Peyer's patch (tissue), 4 donors: ENCODE measurements at places on chromosomes 1 and 21. TPM values are rescaled to one million over a fixed set of nuclear protein-coding genes. Genes with fewer than 3 reads are reported as not detected.
A peak's percentile ranks its signal among the peaks of the same experiment; 100 is the strongest.

- no peak for DNase-seq
Measured at GRCh38 chr1:3924186-3924824, 24.2 kb upstream of the C1orf174 start.

GRCh38 chr1:168513656-168514404 is 30.0 kb downstream of the XCL2 start:
- no peak for DNase-seq

- DNase-seq, result no peak
Measured at GRCh38 chr1:113439277-113439670, 49.0 kb downstream of the MAGI3 start.

- no peak for DNase-seq
Measured at GRCh38 chr1:200528858-200529606, 91.5 kb downstream of the KIF14 start.

- DNase-seq, result no peak
Measured at GRCh38 chr1:69305621-69306020, 262.1 kb upstream of the LRRC7 start.

DNA sequence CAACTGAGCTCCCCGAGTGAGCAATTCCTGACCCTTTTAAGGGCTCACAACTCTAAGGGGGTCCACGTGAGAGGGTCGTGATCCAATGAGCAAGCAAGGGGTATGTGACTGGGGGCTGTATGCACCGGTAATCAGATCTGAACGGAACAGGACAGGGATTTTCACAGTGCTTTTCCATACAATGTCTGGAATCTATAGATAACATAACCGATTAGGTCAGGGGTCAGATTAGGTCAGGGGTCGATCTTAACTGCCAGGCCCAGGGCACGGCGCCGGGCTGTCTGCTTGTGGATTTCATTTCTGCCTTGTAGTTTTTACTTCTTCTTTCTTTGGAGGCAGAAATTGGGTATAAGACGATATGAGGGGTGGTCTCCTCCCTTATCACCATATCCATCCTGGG is 30.7 kb upstream of the OPRD1 start:
- no peak for DNase-seq

- DNase-seq, result no peak
Measured at GRCh38 chr21:32712641-32713040, 15.2 kb downstream of the SYNJ1 start.

GRCh38 chr1:43821471-43821870 is 112.1 kb upstream of the ARTN start:
- DNase-seq, result no peak

- DNase-seq, result no peak
Measured at GRCh38 chr21:42851812-42852665, 27.3 kb downstream of the WDR4 start.

- peak; percentile 35 for DNase-seq
Measured at GRCh38 chr1:112508278-112509004, at the start of gene WNT2B. WNT2B (plus strand) TSS chr1:112508965; CDS start chr1:112509263, 298 bp downstream.

DNA sequence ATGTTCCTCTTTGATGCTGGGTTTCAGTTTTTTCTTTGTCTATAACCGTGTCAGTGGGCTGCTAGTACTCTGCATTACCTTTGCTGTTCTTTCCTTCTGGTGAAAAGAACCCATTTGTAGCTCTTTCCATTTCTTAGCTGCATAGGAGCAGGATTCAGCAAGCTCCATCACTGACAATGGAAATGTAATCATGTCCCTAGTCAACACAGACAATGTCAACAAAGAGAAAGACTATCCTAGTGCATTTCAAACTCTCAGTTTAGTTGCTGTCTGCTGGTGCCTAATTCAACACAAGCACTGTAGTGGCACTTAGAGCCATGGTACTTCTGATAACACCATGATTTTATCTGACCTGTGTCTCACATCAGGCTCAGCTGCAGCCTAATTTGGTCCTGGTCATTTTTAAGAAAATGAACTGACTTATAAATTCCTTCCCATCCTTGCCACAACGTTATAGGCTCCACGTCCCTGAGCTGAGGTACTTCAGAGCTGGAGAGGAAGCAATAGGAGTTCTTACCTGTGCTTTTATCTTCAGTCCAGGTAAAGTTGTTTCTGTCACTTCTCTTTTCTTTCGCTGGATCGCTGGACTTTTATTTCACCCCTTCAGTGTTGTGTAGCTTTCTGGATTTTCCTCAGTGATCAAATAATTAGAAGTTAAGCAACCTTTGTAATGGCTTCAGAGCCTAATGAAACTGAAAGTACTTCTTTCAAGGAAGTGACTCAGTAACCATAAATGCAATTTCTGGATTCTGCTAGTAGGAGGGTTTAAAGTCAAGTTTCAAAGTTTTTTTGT is at the start of gene GBP3:
TSS of gene GBP3 (minus strand) at position 700 of the 793 bp plus-strand sequence. CDS start 2,145 bp downstream, outside the sequence.
- no peak for DNase-seq

GRCh38 chr1:153617663-153618062 is 1.5 kb upstream of the S100A14 start:
- DNase-seq, result peak; percentile 94

The GCSAML gene
- total RNA-seq, result 1.7 TPM

The SYNC gene
- 8.3 TPM for total RNA-seq

DNA sequence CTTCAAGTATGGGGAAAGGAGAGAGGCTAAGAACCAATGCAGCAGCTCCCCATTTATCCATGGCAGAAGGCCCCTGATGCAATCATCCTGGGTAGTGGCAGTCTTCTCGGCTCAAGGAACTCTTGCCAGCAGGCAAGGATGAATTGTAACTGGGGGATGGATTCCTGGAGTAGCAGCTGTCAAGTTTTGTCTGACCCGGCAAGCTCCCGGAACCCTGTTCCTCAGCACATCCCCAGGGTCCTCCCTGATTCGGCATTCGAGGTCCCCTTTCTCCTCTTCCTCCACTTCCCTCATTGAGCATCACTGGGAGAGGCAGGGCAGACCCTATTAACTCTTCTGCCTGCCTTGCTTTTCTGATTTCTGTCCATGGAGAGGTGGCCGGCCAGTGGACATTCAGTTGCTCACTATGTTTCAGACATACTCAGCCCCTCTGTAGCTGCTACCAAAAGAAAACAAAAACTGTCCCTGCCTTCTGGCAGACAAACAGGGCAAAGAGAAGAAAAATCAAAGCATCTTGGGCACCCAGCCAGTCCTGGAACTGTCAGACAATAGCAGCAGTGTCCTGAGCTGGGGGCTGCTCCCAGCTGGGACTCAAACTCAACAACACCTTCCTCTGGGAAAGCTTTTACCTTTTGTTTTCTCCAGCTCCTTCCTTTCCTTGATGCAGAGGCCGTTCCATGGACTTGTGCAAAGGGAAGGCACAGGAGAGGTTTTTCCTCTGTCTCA is 5.6 kb upstream of the PTCH2 start:
- DNase-seq, result no peak

- no peak for DNase-seq
Measured at GRCh38 chr1:46491443-46492268, 2.0 kb downstream of the DMBX1 start.

The ANGPTL3 gene
- total RNA-seq, result not detected

The RAB3B gene
- total RNA-seq, result 0.83 TPM

The ILDR2 gene
- total RNA-seq, result 1.6 TPM

The LRRC38 gene
- not detected for total RNA-seq

DNA sequence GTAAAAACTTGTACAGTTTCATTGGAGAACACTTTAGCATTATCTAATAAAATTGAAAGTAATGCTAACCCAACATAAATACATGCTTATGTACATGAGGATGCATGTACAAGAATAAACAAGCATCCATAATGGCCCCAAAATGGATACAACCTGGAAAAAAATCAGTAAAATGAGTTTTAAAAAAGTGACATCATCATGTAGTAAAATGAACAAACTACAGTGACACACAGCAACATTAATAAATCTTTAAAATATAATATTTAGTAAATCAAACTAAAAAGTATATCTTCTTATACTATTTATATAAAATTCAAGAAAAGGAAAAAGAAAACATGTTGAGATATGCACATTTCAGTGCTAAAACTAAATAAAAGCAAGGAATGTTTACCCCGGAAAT is 140.5 kb downstream of the CLEC20A start:
- DNase-seq, result no peak

The RIPPLY3 gene
- total RNA-seq, result 3.3 TPM

GRCh38 chr21:46610018-46610701 is 5.3 kb upstream of the S100B start:
- DNase-seq, result no peak

GRCh38 chr1:27773826-27774445 is 917 bp downstream of the STX12 start:
- DNase-seq, result no peak

DNA sequence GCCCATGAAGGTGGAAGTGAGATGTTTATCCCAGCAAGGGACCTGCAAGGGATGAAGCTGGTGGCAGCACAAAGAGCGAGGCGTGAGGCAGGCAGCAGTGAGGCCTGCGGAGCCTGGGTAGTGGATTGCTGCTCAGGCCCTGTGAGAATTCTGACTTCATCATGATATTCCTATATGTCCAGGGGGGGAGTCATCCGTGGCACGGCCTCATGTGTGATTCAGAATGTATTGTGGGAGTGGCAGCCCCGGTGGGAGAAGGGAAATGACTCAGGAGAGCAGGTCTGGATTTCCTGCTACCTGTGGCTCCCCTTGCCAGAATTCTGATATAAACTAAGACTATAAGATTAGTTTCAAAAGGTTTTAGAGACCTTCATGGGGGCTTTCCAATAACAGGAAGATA is 240.9 kb downstream of the CAMTA1 start:
- peak; percentile 18 for DNase-seq

GRCh38 chr1:245875581-245876261 is 631.4 kb downstream of the SMYD3 start:
- DNase-seq, result no peak

DNA sequence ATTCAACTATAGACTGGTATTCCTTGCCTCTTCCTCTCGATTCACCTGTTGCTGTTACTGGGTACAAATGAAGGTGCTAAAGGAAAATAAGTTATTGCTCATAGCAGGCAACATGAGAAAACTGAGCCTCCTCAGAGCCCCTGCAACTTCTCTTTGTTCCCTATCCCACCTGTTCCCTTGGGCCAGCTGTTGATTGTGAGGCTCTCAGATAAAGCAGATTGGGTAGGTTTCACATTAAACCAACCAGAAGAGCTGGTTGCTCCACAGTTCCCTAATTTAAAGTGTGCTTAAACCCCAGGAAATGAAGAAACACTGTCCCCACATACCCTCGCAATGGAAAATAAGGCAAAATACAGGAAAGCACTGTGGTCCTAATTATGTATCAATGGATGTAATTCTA is 4.8 kb downstream of the DEDD start:
- no peak for DNase-seq

The PRKAB2 gene
- 43.2 TPM for total RNA-seq

The TSPAN1 gene
- total RNA-seq, result 171 TPM

DNA sequence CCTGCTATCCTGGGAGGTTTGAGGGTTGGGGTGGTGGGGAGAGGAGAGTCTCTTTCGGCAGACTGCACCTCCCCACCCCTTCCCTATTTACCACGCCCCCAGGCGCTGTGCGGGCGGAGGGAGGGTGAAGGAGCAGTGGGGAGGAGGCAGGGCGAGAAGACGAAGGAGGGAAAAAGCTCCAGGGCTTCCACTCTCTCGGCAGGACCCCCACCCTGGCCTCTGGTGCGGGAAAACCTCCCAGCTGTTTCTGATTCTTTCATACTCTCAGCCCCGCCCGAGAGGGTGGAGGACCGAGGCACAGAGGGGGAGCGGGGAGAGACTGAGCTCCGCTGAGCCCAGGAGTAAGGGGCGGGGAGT is 866 bp upstream of the WNT2B start:
- no peak for DNase-seq
